ENCODE measurements at places on chromosomes 7 and 10.

DNA sequence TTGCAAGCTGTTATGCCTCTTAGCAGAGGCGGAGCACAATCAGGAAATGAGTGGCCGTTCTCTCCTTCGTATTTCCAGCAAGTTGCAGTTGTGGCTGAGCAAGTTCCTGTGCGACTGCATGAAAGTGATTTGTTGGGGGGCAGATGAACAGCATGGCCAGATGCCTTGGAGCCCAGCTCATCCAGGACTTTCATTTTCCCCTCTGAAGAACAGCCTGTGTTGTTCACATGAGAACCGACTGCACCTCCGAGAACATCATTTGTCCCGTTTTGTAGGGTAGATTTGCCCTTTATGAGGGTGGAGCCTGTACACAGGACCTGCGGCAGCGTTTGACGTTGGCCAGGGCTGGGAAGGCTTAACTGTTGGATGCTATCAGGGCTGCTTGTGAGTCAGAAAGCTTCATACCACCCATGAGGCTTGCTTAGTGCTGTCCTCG, 4.4 kb downstream of the BAG3 start:
- DNase-seq, result no peak

DNA sequence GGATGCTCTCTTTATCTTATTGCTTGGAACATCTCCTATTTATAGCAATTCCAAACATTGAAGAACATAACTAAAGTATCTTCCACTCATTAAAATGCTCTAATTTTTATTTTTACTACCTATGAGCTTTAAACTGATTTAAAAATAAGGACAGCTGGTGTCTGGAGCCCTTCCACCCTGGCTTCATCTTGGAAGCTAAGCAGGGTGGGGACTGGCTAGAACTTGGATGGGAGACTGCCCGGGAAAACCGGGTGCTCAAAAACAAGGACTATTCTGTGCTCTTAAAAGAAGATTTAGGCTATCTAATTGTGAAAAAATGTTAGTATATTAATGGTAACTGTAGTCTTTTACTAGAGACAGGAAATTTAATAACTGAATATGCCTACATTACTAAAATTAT, 69.2 kb downstream of the ARMC3 start:
- no peak for DNase-seq

DNA sequence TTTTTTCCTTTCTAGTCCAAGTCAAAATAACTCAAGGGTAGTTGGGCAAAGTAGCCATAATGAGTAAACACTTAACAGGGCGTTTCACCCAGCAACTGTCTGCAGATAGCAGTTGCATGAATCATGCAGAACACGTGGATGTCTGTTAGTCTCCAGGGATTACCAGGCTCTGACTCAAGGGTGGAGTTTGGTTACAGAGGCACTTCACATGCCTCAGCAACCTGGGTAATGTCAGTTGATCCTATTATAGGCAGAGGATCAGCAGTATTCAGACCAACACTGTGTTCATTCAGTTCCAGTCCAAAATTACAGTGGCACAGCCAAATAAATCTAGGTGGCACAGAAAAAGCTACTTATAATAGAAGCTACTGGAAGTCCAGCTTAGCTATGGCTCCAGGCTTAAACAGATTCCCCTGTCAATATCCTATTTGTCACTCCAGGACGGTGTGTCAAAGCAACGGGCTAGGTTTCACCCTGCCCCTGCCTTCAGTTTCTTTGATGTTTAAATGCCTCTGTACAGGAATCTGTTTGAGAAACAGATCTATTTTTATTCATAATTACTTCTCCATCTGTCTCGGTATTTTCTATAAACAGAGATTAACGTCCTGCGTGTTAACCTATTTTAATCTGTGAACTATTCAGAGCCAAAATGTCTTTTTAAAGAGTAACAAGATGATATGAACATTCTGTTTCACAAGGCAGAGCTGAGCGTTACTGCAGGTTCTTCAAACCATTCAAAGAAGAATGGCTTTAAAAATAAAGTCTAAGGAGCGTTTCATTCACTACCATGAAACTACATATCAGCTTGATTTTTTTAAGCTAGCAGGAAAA, 162.6 kb upstream of the AKR1E2 start:
- no peak for DNase-seq

- DNase-seq, result no peak
Measured at GRCh38 chr7:92813390-92814024, 22.9 kb downstream of the CDK6 start.

DNA sequence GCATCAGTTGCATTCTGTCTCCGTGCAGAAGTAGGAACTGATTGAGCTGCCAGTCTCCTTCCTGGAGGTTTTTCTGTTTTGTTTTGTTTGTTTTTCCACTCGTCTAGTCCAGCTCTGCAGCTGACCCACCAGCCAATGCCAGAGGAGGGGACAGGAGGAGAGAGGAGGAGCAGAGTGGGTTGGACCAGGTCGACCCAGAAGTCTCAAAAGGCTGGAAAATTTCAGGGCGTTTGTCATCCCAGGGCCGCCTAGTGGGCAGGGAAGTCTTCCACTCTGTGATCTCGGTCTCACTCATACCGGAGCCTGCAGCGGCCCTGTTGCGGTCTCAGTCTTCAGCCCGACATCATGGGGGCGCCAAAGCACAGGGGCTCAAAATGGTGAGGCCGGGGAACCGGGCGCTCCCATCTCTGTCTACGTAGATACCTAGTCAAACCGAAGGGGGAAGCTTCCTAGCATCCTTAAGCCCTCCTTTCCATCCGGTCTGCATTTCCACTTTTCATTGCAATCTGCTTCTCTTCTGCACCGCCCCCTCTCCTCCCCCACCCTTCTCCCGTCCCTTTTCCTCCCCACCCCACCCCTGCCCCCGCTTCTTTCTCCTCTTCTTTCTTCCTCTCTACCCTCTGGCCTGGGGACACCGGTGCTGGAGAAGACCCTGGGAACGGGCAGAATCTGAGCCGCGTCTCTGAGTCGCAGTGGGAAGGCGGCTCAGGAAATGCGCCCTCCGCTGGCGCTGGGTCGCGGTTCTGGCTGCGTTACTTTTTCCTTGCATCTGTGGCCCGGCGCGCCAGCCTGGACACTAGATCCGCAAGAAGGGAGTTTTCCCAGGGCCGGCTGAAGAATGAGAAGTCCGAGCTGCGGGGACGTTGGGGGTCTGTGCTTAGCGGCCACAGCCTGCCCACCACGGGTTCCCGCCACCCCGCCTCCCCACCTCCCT, 16.2 kb upstream of the PAX2 start:
- no peak for DNase-seq

GRCh38 chr7:114916261-114916892, 5.5 kb upstream of the MDFIC start:
- no peak for DNase-seq

DNA sequence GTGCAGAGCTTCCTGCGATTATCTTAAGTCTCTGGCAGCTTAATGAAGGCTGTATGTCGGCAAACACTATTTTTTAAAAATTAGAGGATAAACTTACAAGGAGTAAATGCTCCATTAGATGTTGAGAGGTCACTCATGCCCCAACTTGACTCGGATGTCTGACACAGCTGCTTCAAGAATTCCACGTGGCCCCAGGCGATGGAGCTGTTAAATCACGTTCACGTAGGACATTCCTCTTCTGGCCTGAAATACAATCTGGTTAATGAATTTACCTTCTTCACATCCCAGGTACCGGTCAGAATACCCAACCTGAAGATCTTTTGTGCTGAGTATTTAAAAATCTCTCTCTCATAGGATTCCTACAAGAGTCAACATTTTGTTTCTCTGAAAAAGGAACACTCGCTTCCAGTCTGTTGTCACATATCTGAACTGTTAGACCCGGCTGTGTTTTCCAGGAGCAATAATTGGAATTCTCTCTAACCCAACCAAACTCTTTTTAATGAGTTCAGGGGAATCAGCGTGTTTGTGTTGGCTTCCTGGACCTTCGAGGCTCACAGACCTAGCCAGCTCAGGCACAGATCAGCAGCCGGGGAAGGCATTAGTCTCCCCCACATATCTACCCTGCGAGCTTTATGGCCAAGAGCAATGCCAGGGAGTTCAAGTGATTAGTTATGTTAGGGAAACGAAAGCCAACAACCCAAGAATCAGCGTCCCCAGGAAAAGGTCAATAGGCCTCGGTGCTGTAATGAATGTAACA, 284.9 kb downstream of the FGFR2 start:
- DNase-seq, result no peak

- no peak for DNase-seq
Measured at GRCh38 chr10:29217292-29217738, 71.6 kb upstream of the LYZL1 start.

GRCh38 chr7:149469806-149470205, 8.9 kb upstream of the ZNF777 start:
- DNase-seq, result no peak

- DNase-seq, result no peak
Measured at GRCh38 chr10:30778769-30779168, 149.2 kb upstream of the LYZL2 start.

- no peak for DNase-seq
Measured at GRCh38 chr7:10120936-10121335, 852.7 kb upstream of the PHF14 start.

DNA sequence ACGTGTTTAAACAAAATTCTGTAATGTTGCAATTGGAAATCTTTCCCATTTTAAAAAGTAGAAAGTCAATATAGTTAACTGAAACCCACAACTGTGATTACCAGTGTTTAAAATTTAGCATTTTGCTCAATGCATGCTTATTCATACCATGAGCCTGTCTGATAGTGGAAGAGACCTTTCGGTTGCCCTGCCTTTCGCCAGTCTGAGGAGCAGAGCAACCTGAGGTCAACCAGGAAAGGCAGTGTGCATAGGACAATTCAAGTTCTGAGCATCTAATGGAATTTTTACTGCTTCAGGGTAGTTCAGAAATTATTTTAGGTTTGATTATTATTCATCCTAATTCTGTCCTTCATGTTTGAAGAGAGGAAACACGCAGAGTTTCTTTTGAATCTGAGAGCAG, 100.8 kb downstream of the CUBN start:
- DNase-seq, result no peak

DNA sequence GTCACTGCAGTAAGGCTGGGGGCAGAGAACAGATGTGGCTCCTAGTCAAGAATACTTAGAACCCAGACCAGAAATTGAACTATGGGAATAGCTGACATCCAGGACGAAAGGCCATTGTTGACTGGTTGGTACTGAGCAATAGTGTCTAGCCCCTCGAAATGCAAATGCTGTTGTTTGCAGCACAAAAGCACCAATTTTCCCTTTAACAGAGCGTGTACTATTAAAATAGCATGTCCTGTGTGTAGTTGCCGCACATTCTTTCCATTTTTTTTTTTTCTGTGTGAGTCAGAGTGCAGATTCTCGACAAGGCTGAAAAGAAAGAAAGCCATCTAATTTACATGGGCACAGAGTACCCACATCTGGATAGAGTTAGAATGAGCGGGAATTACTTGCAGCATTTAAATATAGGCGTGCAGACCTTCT, 302.4 kb downstream of the PTEN start:
- no peak for DNase-seq

GRCh38 chr10:48733329-48733728, 48.7 kb downstream of the WDFY4 start:
- DNase-seq, result no peak

DNA sequence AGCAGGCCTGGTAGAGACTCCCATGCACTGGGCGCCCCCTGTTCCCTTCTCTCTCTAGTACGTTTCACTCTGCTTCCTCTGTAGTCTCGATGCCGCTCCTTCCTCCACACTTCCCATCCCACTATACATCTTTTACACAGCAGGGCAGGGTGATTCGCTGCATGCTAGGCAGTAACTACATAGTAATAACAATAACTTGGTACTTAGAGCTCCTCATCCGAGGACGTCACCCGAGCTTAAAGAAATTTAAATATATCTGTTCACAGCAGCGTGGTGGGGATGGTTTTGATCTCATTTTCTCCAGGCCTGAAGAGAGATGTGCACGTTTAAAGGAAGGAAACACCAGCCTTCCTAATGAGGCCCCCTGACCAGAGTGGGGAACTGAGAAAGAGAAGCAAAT, 276.9 kb downstream of the SKAP2 start:
- no peak for DNase-seq

GRCh38 chr10:91317541-91317940, 92.6 kb upstream of the HECTD2 start:
- DNase-seq, result no peak

- DNase-seq, result peak; percentile 9
Measured at GRCh38 chr10:132834891-132835847, 49.2 kb upstream of the NKX6-2 start.

DNA sequence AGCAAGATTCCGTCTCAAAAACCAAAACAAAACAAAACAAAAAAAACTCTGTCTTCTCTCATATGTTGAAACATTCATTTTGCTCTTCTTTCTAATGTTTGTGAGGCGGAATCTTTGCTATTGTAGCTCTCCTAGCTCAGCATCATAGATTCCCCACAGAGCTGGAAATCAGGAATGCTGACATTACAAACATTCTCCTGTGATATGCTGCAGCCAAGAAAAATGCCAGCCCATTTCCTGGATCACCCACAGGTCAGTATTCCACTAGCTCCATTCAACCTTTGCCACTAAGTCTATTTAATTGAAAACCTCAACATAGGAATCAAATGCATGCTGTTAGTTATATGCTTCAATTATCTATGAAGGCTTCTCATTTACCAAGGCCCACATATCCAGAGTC, 186.3 kb downstream of the IPMK start:
- DNase-seq, result no peak

DNA sequence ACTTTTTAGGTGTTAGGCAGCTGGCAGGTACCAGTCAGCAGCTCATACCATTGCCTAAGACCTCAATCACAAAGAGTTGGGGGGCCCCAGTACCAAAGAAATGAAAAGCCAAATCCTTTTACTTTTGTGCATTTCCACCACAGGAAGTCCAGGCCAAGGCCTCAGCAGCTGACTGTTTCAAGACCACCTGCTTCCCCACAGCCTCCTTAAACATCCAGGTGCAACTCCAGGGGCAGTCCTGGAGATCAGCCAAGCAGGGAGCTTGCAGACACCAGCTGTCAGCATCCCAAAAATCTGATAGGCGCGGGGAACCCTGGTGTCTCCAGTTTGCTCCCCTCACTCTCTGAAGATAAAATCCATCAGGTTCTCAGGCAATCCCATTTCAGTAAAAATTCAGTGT, 91.5 kb upstream of the EFCAB10 start:
- no peak for DNase-seq

DNA sequence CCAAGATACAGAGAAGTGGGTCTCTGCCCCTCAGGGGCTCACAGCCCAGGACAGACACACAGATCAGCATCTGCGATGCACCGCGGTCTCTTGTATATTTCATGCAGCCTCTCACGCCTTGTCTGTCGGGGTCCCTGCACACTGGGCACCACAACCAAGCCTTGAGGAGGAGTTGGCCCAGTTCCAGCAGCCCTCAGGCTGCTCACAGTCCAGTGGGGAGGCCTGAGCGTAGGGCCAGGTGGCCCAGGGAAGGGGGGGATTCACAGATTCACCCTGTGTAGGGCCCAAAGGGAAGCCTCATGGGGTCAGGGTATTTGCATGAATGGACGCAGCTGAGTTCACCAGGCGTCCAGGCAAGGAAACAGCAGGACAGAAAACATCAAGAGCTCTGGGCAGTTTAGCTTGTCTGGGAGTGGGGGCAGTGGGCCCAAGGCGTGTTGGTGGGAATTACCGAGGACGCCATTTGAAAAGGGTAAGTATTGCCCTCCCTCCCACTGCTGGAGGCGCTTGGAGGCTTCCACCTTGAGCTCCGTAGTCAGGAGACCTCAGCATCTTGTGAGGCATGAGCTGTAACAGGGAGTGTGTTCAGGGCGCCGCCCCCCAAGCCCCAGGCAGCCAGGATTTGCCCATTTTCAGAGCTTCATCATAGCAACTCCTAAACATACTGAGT, 129.1 kb upstream of the CHST15 start:
- DNase-seq, result no peak
